ENCODE measurements at places on chromosomes 13 and 19.

GRCh38 chr19:42148266-42148665 lies 16.0 kb upstream of the POU2F2 start:
- no peak for DNase-seq

GRCh38 chr13:39040206-39040605 lies 1.9 kb downstream of the NHLRC3 start:
- no peak for DNase-seq

GRCh38 chr13:43675577-43675976 lies 111.2 kb downstream of the ENOX1 start:
- DNase-seq, result no peak

DNA sequence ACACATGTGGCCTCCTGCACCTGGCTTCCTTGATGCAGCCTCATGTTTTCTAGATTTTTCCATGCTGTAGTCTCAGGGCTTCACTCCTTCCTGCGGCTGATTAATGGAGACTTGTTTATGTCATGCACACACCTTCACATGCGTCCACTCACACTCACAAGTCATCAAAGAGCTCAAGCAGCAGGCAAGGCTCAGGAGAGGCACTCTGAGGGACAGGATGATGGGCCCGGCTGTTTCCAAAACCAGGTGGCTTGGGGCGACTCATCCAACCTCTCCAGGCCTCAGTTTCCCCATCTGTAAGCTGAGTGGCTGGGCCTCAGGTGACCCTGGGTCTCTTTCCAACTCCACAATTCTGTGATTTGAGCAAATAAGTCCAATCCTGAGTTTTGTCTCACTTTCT lies 36.9 kb downstream of the RASA3 start:
- no peak for DNase-seq

DNA sequence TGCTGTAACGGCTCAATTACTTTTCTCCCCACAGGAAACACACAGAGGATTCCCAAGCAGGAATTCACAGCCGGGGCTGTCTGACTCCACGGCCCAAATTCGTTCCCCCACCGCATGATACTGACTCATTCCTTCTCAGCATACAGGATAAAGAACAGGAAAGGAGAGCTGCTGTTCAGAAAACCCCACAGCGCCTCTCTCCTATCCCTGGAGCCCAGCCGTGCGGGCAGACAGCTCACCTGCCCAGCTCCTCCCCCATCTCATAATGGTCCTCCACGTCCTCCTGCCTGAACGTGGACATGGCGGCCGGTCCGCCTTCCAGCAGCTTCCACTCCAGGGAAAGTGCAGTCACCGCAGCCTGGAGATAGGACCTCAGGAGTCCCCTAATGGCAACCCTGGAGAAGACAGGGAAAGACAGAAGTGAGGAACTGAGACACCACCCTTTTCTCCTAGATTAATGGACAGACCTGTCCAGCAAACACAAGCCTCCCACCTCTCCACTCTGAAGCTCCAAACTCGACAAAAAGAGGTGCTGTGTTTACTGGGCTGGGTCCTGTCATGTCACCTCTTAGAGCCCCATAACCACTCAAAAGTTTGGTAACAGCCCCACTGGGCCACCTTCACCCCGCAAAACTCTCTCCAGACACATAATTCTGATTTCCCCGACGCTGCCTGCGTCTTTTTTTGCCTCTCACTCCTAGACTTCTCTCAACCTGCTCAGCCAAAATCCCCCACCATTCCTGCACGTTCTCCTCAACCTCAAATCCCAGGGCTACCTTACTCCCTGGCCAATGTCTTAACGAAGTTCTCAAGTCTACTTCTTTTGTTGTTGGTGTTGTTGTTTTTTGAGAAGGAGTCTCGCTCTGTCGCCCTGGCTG lies 1.2 kb downstream of the DAPK3 start:
- no peak for DNase-seq
